T-helper 2 cell (primary cell): ENCODE measurements at places on chromosomes 4 and X.
A peak's percentile ranks its signal among the peaks of the same experiment; 100 is the strongest.

GRCh38 chr4:67684839-67685531 lies 16.0 kb downstream of the UBA6 start:
- DNase-seq: peak; percentile 57

GRCh38 chr4:92262371-92262770 lies 41.4 kb upstream of the GRID2 start:
- DNase-seq: no peak

- no peak for DNase-seq
Measured at GRCh38 chrX:113929004-113929403, 654.9 kb upstream of the HTR2C start.

DNA sequence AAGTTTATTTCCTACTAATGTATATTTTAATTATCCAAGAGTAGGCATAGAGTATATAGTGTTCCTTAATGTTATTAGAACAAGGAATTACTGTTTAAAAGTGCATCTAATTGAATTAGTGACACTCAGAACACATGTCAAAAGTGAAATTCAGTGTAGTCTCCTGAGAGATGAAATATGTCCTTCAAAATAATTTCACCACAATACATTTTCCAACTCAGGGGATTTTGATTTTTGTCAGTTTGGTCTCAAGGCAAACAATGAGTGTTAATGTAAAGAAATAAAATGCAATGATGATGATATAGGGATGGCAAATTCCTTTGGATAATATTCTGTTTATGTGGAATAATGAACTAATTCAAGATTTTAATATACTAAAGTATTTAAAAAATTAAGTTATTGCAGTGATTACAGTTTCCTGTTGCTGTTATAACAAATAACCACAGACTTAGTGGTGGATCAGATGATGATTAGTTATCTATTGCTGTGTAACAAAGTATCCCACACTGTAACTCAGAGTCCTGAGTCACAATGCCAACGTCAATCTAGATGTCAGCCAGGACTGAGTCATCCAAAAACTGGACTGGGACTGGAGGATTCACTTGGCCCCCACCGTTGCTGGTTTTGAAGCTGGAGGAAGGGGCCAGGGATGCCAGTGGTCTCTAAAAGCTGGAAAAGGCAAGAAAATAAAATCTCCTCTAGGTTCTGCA lies 148.0 kb upstream of the SLC7A11 start:
- DNase-seq: no peak

DNA sequence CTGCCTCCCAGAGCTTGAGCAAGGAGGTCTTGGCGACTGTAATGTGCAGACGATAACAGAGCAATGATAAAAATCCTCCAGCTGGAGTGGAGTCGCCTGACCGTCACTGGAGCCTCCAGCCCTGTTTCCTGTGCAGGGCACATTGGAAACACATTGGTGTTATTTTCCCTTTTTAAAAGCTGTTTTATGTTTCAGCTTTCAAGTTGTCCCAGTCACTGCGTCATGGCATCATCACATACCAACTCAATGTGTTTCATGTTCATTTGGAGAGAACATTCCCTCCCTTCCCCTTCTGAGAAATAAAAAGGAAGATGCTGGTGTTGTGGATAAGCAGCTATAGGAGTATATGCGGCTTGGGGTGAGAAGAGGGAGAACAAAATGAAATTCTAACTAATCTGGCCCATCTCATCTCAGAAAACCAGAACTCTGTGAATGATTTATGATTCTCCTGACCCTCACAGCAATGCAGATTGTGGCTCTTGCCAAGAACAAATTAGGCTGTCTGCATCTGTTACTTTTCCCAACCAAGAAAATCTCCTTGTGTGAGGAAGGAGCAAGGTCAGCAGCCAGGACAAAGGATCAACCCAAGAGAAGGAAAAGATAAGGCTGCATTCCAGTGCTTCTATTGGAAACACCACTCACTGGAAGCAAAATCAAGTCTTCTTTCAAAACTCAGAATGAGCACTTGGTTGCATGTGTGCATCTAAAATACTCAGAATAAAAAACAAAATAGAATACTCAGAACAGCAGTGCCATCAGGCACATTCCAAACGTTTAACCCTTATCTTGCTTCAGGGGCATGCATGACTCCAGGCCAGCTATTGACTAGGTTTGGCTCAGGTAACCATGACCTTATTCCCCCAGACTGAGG lies 134.4 kb downstream of the RASL11B start:
- no peak for DNase-seq

GRCh38 chr4:127196655-127197352 lies 436.0 kb upstream of the INTU start:
- DNase-seq: no peak

- no peak for DNase-seq
Measured at GRCh38 chrX:41273638-41274037, 60.3 kb upstream of the DDX3X start.

DNA sequence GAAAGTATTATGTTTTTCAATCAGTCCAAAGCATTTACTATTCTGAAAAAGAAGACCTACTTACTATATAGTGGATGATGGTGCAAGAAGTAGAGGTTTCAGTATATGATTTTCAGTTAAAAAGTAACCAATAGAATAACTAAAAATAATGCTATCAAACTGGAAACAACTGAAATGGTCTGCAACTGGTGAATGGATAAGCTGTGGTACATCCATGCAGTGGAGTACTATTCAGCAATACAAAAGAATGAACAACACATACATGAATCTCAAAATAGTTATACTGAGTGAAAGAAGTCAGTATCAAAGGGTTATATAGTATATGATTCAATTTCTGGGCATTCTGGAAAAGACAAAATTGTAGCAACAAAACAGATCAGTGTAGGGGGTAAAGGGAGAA lies 55.9 kb downstream of the PLAC1 start:
- DNase-seq: no peak

DNA sequence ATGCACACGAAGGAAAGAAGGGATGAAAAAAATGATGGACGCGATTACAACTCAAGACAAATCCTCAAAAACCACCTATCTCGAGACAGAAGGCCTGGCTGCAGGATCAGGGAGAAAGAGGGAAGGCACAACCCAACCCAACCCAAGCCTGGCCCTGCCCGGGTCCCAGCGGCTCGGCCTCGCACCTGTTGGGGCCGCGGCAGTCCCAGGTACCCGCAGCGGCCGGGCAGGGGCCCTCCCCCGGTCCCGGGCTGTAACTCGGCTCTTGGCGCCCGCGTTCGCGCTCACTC lies 464 bp downstream of the RASGEF1B start:
- DNase-seq: no peak

- DNase-seq: no peak
Measured at GRCh38 chrX:136659174-136659573, 11.2 kb downstream of the CD40LG start.

- DNase-seq: no peak
Measured at GRCh38 chr4:11397146-11397545, 31.5 kb downstream of the HS3ST1 start.

- no peak for DNase-seq
Measured at GRCh38 chr4:172750910-172751309, 417.7 kb upstream of the GALNT7 start.

DNA sequence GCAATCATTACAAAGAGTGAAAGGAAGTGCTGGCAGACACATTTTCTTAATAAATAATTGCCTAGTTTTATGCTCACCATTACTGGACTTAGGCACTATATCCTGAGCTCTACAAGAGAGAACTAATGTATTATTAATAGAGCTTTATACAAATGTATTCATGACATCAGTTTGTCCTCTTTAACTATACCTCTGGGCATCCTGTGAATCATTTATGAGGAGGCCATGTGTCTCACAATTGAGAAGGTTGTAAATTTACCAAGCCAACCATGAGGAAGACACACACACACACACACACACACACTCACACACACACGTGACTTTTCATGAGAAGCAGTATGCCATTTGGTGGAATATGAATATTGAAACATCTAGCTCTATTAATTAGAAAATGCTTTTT lies 728.2 kb downstream of the ARAP2 start:
- DNase-seq: no peak

DNA sequence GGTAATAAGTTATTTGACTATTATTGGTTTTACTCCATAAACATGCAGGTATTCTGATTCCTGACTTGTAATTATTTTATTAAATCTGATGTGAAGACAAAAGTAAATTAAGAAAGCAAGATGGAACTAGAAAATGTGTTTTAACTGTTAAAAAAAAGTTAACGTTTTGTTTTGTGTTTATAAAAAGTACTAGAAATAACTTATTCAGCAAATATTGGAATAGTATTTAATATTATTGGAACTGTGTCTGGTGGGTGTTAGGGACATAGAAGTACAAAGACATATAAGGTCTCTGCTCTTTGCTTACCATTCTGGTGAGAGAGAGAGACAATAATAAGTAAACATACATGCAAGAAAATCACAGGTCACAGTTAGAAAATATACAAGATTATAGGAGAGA lies 15.7 kb downstream of the TIFA start:
- no peak for DNase-seq

DNA sequence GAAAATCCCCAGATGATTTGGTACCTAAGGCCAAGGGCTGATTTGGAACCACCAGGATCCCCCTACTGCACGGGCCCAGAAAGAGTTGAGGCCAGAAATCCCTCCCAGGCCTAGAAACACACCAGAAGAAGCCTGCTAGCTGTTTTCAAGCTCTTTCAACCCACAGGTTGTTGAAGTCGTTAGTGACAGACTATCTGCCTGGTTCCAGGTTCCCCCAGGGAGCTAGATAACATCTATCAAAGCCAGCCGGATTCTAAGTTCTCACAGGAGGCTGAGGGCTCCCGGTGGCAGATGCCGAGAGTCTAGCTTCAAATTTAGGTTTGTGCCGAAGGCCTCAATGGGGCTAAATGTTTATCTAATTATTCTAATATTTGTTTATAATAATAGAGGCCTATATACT lies 132.0 kb upstream of the ATP6AP2 start:
- no peak for DNase-seq

DNA sequence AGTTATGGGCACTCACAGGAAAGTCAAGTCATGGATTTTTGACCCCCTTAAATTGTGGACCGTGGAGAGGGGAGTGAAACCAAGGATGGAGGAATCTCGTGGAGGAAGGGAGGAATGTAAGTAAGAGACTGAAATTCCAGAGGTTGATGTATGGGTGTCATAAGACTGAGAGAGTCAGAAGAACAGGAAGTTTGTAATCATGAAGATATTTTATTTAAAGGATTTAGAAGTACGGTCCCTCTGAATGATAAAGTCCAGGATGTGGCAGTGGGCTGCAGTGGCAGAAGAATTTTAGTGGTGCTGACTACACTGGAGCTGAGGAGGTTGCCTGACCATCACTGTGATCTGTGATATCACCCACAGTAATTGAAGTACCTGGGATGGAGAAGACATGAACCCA lies 57.8 kb downstream of the DCLK2 start:
- no peak for DNase-seq
